ENCODE measurements at places on chromosomes 1 and 21.

DNA sequence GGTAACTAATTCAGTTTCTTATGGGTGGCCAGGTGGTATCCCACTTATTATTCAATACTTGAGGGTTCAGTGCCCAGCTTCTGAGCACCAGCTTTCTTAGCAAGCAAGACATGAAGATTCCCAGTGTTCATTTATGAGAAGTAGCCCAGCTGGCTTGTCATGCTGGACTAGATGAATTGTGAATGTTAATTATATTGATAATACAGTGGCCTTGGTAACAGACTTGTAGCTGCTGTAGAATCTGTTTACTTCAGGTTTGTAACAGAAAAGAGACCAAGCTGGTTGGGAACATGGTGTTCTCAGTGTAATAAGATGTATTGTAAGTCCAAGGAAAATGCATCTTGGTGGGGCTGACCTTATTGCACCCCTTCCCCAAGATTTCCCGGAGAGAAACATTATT lies 10.1 kb downstream of the AHCYL1 start:
- no peak for DNase-seq

DNA sequence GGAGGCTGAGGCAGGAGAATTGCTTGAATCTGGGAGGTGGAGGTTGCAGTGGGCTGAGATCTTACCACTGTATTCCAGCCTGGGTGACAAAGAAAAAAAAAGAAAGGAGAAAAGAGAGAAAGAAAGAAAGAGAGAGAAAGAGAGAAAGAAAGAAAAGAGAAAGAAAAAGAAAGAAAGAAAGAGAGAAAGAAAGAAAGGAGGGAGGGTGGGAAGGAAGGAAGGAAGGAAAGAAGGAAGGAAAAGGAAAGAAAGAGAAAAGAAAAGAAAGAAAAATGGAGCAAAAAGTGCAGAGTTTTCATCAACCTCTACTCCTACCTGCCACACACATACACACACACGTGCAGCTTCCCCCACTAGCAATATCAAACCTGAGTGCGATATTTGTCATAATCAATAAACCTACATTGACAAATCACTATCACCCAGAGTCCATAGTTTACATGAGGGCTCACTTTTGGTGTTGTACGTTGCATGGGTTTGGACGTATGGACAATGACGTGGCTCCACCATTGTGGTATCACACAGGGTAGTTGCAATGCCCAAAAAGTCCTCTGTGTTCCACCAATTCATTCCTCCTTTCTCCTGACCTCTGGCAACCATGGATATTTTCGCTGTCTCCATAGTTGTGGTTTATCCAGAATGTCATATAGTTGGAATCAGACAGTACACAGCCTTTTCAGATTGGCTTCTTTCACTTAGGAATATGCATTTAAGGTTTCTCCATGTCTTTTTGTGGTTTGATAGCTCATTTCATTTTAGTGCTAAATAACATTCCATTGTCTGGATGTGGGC lies 36.5 kb downstream of the EVA1C start:
- no peak for DNase-seq

DNA sequence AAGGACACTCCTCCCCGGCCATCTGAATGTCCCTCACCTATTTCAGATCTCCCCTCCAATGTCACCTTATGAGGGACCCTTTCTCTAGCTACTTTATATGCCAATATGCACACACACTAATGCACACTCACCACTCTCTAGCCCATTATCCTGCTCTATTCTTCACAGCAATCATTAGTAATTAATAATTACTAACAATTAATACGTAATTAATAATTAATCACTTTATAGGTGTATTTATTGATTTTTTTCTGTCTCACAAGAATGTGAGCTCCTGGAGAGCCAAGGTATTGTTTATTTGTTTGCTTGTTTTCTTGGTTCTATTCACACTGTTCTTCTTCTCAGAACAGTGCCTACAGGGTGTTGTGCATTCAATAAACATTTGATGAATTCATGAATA lies 385.2 kb upstream of the DUSP10 start:
- no peak for DNase-seq

DNA sequence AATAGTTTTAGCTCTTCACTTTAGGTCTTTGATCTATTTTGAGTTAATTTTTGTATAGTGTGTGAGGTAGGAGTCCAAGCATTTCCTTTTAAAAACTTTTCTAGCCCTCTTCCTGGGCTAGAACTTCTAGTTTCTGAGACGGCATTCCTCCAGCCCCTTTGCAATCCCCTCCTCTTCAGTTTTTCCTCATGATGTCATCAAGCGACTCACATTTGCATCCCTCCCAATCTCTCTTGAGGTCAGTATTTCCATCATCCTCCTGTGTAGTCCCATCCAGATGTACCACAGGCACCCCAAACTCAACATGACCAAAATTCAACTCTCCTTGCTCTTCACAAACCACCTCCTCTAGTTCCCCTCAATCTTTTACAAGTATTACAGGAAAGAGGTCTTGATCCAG lies 10.7 kb downstream of the HMGN2 start:
- DNase-seq: no peak

DNA sequence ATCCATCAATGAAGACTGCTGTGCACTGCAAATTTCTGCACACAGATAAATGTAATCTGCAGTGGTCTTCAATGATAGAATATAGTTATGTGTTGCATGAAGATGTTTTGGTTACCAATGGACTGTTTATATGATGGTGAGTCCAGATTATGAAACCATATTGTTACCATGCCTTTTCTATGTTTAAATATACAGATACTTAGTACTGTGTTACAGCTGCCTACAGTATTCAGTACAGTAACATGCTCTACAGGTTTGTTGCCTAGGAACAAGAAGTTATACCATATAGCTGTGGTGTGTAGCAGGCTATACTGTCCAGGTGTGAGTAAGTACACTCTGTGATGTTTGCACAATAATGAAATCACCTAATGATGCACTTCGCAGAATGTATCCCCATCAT lies 40.8 kb downstream of the SORT1 start:
- peak; percentile 20 for DNase-seq

DNA sequence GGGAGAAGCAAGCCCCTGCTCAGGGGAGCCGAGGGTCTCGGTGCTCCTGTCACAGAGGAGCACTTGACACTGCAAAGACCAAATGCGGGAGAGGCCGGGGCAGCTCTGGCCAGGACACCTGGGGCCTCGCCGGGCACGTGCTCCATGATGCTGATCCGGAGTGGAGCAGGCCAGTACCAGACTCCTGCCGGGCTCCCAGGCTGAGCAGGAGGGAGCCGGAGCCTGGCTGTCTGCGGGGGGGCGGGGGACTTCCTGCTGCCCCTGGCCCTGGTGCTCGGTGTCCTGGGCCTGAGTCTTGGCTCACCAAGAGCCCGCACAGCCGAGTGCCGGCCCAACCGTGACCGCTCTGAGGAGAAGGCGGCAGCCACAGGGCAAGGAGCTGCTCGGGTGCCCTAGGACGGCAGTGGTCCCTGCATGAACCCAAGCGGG lies 38.5 kb upstream of the TMEM52 start:
- no peak for DNase-seq

DNA sequence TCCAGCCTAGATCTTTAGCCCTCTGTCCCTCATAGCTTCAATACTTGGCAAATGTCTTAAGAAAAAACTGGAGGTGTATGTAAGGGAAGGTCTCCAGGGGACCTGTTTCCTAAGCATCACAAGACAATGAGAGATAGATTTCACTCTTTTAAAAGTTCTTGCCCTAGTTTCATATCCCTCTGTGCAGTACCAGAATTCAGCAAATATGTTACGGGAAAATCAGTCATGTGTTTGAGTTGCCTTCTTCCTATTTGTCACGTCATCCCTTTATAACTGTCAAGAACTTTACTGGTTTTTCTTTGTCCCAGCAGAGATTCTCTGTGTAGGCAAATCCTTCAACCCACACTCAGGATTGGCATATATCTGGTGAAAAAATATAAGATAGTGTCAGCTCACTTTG lies 32.3 kb downstream of the DNASE2B start:
- DNase-seq: no peak

GRCh38 chr1:203442821-203443220 lies 32.8 kb upstream of the PRELP start:
- DNase-seq: no peak

- DNase-seq: no peak
Observed at GRCh38 chr1:58902830-58903513, 119.1 kb upstream of the JUN start.

DNA sequence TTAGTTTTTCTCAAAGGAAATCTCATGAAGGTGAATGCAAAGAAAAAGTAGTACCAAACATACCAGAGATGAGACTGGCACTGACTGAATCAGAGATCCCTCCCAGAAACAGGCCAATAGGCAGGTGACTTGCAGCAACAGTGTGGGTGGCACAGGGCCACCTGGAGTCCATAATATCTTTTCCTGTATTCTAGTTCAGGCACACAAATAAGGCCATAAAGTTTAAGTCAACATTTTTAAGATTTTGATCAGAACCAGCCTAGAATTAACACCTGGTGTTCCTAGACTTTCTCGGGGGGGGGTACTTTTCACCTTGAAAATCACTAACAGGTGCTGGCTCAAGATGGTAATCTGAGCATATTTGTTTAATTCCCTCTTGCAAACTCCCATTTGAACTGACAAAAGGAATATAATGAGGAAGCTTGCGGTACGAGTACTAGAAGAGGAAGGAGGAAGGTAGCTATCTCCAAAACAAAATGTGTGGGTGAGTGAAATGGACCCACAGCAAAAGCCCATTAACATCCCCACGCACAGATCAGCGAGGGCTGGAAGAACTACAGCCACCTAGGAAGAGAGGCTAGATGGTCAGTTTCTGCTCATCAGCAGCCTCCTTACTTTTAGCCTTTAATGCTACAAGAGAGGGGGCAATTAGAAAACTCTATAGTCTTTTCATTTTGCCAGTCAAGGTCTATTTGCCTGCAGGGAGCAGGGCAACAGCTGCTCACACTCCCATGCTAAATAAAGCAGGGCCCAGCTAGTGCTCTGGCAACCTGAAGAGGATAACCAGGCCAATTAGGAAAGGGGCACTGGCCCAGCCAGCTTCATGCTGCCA lies 18.9 kb downstream of the SDE2 start:
- DNase-seq: no peak

DNA sequence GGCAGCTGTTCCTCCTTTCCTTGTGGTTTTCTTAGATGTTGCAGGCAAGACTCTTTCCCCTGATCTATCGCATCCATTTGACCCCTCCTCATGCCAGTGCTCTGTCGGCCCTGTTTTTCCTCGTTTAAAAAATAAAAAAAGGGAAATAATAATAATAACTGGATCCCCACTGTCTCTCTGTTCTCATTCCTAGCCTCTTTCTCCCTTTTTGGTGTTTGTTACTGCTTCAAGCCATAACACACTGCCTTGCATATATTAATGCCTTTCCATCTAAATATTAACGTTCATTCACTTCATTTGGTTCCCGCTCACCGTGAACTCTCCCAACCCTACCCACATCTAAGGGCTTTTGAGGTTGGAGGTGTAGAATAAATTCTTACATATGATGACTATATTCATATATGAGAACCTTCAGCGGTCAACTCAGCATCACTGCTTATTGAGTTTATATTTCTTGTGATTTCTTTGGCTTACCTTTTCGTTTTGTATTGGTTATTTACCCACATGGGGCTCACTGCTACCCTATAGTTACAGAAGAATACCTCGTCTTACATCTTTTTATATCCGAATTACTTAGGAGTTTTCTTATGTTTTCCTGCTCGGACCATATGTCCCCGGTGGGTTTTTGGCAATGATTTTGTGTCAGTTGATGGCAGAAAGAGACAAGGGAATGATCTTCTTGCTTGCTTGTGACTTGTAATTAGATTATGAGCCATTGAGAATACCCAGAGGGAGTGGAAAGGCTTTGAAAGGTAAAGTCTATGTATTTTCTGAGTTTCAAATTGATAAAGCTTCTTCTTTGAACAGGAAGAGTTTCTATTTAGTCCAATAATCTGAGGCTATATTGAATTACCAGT lies 805 bp downstream of the ATG4C start:
- DNase-seq: no peak

GRCh38 chr1:241362350-241362749 lies 5.3 kb upstream of the RGS7 start:
- DNase-seq: no peak

GRCh38 chr1:207035877-207036551 lies 3.5 kb upstream of the C1orf116 start:
- DNase-seq: no peak

- DNase-seq: no peak
Observed at GRCh38 chr1:31615414-31615813, 2.1 kb upstream of the HCRTR1 start.

DNA sequence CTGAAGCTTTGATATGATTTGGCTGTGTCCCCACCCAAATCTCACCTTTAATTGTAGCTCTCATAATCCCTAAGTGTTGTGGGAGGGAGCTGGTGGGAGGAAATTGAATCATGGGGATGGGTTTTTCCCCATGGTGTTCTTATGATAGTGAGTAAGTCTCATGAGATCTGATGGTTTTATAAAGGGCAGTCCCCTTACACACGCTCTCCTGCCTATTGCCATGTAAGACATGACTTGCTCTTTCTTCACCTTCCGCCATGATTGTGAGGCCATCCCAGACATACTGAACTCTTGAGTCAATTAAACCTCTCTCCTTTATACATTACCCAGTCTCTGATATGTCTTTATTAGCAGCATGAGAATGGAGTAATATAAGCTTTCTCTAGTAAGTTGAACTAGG lies 261.9 kb downstream of the HLX start:
- no peak for DNase-seq

DNA sequence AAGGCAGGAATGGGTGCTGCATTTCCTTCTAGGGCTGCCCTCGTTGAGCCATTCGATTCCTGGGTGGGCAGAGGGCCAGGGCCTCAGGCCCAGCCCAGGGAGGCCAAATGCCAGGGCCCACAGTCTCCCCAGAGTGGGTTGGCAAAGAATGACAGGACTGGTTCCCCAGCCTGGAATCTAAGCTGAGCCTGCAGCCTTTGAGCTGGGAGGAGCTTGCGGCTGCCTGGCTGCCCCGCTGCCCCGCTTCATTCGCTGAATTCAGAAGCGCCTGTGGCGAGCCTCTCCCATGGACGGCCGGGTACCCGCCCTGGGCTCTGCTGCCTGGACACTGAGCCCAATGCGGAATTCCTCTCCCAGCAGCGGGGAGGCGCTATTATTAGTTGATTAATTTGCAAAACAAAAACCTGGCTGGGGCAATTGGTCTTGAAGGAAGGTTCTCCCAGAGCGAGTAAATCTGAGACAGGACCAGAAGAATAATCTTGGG lies 32.3 kb upstream of the TARDBP start:
- DNase-seq: no peak

- no peak for DNase-seq
Observed at GRCh38 chr1:81702079-81702715, 98.5 kb upstream of the ADGRL2 start.

DNA sequence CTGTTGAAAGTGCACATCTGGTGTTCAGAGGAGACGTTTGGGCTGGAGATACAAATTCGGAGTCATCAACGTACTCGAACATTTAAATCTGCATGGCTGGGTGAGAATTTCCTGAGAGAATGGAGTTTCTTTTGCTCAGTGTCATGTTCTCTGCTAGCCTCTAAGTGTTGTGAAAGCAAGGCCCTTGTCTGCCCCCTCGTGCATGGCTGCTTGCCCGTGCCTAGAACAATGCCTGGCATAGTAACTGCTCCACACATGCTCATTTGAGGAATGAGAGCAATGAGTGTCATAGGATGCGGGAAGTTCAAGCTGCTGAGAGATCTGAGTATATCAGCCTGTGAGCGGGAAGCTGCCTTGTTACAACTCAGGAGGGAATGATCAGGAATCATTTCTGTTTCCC lies 171.1 kb upstream of the CSF3R start:
- DNase-seq: no peak

Data from NCI-H1417 treated with DMSO at 0.1 percent for 48 hours (cell line).